ENCODE measurements at places on chromosomes 6 and 20.

GRCh38 chr20:62303340-62304226, 786 bp downstream of the ADRM1 start:
- no peak for DNase-seq

GRCh38 chr20:63830841-63831588, at the start of gene ZBTB46:
Gene ZBTB46, minus strand, starts transcription at chr20:63831264. Its CDS starts 40,507 bp downstream, at chr20:63790757.
- DNase-seq: no peak

GRCh38 chr6:37262446-37263026, 4.6 kb upstream of the TMEM217 start:
- DNase-seq: no peak

- no peak for DNase-seq
These were observed 831 bp downstream of the PMEPA1 start for GRCh38 chr20:57708694-57709673.

GRCh38 chr6:160990847-160991405, 643 bp upstream of the MAP3K4 start:
- no peak for DNase-seq

- no peak for DNase-seq
These were observed 730 bp downstream of the INSM1 start for GRCh38 chr20:20368418-20369249.

- no peak for DNase-seq
These were observed 22.0 kb downstream of the C6orf89 start for GRCh38 chr6:36907781-36908180.

GRCh38 chr6:38603966-38604365, 35.8 kb downstream of the BTBD9 start:
- no peak for DNase-seq

DNA sequence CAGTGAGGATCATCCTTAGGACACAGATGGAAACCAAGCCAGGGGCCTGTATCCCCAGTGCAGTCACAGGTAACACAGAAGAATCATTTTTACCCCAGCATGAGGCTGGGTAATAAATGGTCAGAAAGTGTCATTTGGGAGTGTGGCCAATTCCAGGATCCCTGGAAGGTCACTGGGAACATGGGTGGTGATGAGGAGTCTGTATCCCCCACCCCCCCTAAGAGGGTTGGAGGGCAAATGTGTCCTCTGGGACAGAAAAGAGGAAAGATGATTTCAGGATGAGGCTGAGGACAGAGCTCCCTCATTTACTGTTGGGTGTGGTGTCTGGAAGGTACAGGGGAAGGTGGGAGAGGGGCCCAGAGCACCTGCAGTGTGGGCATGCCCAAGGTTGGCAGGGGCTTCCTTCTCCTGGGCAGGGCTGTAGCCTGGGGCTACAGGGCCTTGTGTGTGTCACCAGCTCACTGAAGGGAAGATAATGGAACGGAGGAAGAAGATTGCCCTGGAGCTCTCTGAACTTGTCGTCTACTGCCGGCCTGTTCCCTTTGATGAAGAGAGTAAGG, 34.5 kb downstream of the PLCG1 start:
- DNase-seq: no peak

GRCh38 chr6:155040901-155041650, 46.0 kb downstream of the TIAM2 start:
- DNase-seq: no peak

- DNase-seq: no peak
These were observed 2.1 kb downstream of the EPM2A start for GRCh38 chr6:145733207-145733606.

DNA sequence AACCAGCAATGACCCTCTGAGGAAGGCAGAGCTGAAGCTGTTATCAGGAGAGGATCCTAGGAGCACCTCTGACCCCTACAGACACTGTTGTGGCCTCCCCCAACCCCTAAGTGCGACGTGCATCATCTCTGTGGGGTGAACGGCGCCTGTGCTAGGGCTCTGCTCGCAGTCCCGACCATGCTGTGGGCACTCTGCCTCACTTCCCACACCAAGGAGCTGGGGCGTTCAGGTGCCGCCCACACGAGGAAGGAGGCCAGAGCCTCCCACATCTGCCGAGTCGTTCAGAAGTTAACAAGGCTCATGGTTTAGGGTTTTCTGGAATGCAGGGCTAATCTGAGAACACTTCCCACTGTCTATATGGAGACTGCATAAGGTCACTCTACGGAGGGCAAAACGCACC, 62.1 kb downstream of the GINS1 start:
- DNase-seq: no peak

GRCh38 chr6:136113736-136114173, 136.4 kb downstream of the MTFR2 start:
- DNase-seq: no peak

DNA sequence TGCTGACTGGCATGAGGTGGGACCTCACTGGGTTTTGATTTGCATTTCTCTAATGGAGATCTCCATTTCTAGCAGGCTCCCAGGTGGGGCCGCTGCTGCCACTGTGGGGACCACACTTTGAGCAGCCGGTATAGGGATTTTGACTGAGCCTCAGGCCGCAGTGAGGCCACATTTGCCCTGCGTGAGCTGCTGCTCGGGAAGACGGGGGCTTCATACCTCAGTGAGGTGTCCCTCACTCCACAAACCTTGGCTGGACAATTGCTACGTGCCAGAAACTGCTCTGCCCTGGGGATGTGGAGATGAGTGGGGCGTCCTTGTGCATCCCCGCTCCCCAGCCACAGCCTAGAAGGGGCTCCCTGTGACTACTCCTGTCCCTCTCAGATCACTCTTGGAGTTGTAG, 134.3 kb downstream of the ANKRD60 start:
- no peak for DNase-seq

GRCh38 chr6:25194172-25194678, 84.9 kb upstream of the CARMIL1 start:
- no peak for DNase-seq

Data from activated naive CD4-positive, alpha-beta T cell (primary cell).